Ascending aorta (tissue), 2 donors: ENCODE measurements at places on chromosomes 12 and 14. TPM values are rescaled to one million over a fixed set of nuclear protein-coding genes. Genes with fewer than 3 reads are reported as not detected.

The FAM90A1 gene
- not detected for total RNA-seq

The ZC2HC1C gene
- total RNA-seq, result not detected

The LRTM2 gene
- not detected for total RNA-seq

The LALBA gene
- total RNA-seq, result not detected

The GPX2 gene
- not detected for total RNA-seq

The HCAR3 gene
- total RNA-seq, result not detected

The MGP gene
- total RNA-seq, result 3,618 TPM

The EPS8 gene
- total RNA-seq, result 94.6 TPM

The KRT5 gene
- 1.6 TPM for total RNA-seq

The SDS gene
- 34.5 TPM for total RNA-seq

The TAS2R20 gene
- total RNA-seq, result 4.7 TPM

The MYO1A gene
- not detected for total RNA-seq

The KRT86 gene
- 0.96 TPM for total RNA-seq

The RPL10L gene
- not detected for total RNA-seq

The RNF212B gene
- total RNA-seq, result not detected

The DCN gene
- 443 TPM for total RNA-seq

The ADCY4 gene
- total RNA-seq, result 143 TPM

The NOXRED1 gene
- not detected for total RNA-seq

The NTF3 gene
- 58.9 TPM for total RNA-seq

The FOXM1 gene
- total RNA-seq, result not detected

The RNU4-1 gene
- not detected for total RNA-seq

The CD69 gene
- total RNA-seq, result 1.3 TPM

The NRIP2 gene
- total RNA-seq, result 9.7 TPM

The KCNA5 gene
- total RNA-seq, result 39.1 TPM

The VDR gene
- total RNA-seq, result 13.1 TPM
